ENCODE measurements at places on chromosomes 12 and 14.

DNA sequence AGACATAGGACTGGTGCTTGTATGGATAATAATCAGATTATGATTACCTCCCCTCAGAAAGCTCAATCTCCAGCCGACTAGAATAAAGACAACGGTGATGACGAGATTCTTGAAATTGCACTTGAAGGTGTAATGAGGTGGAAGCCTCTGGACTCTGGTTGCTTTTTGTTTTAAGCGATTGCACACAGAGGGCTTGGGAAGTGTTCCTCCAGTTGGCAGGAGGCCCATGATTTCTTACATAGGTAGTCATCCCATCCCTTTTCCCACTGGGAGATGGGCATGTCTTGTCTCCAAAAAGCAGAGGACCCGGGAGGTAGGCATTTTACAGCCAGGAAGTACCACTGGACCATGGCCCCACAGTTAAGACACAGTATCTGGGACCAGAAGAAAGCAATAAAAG lies 165.7 kb upstream of the FKBP4 start:
- peak; percentile 19 for DNase-seq

- no peak for DNase-seq
Observed at GRCh38 chr12:100612606-100613005, 39.1 kb downstream of the GAS2L3 start.

- DNase-seq, result no peak
Observed at GRCh38 chr12:130619385-130620001, 96.6 kb downstream of the RIMBP2 start.

- DNase-seq, result no peak
Observed at GRCh38 chr12:76178452-76178851, 94.0 kb upstream of the NAP1L1 start.

GRCh38 chr14:90109858-90110257 lies 48.1 kb downstream of the KCNK13 start:
- DNase-seq, result no peak

GRCh38 chr14:68502230-68502629 lies 290.6 kb downstream of the ZFP36L1 start:
- DNase-seq, result no peak

- peak; percentile 19 for DNase-seq
Observed at GRCh38 chr14:101810897-101811621, 49.5 kb downstream of the PPP2R5C start.

DNA sequence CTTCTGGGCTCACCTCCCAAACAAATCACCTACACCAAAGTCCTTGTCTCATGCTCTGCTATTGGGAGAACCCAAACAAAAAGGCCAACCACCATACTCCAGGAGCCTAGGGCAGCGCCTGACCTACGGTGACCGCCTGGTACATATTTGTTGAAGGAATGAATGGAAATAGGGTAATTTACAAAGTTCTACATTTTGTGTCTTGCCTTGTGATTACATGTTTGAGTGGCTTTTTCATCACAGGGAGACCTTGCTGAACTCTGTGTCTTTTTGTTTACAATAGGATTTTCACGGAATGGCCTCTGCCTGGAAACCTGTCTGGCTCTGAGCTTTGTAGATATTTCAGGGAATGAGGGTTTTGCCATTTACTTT lies 11.3 kb upstream of the PRIMA1 start:
- DNase-seq, result no peak

DNA sequence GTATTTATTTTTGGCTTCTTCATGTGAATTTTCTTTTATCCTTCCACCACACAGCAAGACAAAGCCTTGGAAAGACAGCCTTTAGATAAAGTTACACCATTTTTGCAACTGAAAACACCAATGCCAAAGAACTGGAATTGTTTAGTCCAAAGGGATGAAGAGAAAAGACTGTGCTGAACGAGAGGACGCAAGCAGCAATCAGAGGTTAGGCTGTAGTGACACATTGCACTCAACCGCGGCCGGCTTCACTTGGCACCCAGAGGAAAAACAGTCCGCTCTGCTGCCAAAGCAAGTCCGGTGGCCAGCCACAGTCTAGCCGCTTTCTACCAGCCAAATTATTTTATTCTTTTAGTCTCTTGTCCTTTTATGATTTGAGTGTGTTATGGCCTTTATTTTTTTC lies 49.1 kb upstream of the KCNJ8 start:
- DNase-seq, result no peak

GRCh38 chr14:61091657-61092273 lies 110.7 kb downstream of the SLC38A6 start:
- DNase-seq, result no peak

GRCh38 chr12:43206396-43206795 lies 345.6 kb downstream of the ADAMTS20 start:
- DNase-seq, result peak; percentile 63

- DNase-seq, result no peak
Observed at GRCh38 chr12:39011166-39011565, 105.8 kb upstream of the CPNE8 start.

DNA sequence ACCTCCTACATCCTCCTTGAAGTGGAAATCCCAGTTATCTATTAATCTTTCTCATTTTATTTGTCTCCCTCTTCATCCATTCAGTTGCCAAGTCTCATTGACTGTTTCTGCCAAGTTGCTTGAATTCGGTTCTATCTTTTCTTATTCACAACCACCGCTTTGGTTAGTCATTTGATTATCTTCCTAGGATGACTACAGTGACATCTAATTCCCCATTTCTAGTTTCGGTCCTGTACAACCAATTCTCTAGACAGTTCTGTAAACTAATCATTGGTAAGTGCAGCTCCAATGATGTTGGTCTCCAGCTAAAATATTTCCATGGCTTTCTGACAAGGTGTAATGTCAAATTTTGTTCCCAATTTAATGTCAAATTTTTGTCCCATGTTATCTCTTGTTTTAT lies 220.1 kb downstream of the ADAMTS20 start:
- DNase-seq, result no peak

- DNase-seq, result peak; percentile 3
Observed at GRCh38 chr14:24630872-24631477, 3.0 kb downstream of the GZMB start.

DNA sequence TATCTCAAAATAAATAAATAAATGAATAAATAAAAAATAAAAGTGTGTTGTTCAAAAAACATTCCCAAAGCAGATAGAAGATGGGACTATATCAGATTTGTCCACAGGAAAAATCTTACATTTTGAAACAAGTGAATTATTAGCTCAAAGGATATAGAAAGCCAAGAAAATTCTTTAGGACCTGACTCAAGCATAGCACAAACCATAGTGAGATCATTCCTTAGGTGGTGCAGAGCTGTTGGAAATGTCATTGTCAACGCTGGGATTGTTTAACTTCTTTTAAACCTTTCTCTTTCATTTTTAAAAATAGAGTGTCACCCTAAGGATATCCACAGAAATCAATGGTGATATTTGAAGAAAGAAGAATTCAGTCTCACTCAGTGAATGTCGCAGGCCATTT lies 43.5 kb downstream of the DRAM1 start:
- no peak for DNase-seq

- no peak for DNase-seq
Observed at GRCh38 chr12:9793779-9794395, 33.2 kb upstream of the CD69 start.

DNA sequence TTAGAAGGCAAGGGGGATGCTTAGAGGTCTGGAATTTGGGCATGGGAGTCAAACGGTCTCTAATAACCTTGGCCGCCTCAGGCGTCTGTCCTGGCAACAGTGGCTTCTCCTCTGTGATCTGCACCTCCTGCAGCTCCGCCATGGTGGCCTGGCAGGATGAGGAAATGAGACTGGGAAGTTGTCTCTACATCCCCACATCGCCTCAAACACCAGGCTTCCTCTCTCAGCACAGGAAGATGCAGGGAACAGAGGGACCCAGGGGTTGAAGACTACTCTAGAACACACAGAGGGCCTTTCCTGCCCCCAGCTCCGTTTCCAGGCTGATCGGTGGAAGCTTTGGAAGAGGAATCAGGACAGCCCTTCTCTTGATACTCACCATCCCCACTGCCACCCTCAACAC lies 1.7 kb downstream of the NDRG2 start:
- no peak for DNase-seq

DNA sequence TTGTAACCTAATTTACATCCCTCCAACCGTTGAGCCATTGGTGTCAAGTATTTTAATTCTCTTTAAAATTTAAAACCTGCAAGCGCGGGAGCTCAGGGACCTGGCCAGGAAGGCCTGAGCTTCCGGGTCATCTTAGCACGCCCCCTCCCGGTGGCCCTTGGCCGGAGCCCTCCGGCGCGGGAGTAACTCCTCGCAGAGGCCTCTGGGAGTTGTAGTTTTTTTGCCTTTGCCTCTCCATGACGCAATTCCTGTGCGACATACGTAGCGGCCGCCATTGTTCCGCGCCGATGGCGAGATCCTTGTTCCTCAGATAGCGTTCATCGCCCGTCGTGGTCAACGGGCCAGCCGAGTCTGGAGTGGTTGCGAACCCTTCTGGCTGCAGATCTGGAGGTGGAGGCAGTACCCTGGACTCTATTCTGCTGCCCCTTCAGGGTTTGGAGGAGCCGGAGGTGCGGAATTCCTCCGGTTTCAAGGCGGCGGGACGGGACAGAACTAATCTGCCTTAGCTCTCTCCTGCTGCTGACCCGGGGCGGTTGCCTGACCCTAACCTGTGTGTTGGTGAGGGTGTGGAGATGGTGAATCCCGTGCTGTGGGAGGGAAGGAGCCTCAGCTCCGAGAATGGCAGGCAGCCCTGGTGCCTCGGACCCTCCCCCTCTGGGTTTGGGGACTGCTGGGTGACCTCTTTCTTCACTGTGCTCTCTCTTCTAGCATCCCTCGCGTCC lies at the start of gene ZNF268:
TSS of gene ZNF268 (plus strand) at position 258 of the 722 bp plus-strand sequence. CDS start 503 bp downstream, outside the sequence.
- DNase-seq, result peak; percentile 90

- DNase-seq, result no peak
Observed at GRCh38 chr14:66254038-66254437, 232.1 kb upstream of the CCDC196 start.

GRCh38 chr12:41223600-41223999 lies 35.5 kb downstream of the PDZRN4 start:
- no peak for DNase-seq

GRCh38 chr14:65074449-65075150 lies 27.7 kb downstream of the MAX start:
- DNase-seq, result no peak

- no peak for DNase-seq
Observed at GRCh38 chr12:76152181-76152807, 67.8 kb upstream of the NAP1L1 start.

DNA sequence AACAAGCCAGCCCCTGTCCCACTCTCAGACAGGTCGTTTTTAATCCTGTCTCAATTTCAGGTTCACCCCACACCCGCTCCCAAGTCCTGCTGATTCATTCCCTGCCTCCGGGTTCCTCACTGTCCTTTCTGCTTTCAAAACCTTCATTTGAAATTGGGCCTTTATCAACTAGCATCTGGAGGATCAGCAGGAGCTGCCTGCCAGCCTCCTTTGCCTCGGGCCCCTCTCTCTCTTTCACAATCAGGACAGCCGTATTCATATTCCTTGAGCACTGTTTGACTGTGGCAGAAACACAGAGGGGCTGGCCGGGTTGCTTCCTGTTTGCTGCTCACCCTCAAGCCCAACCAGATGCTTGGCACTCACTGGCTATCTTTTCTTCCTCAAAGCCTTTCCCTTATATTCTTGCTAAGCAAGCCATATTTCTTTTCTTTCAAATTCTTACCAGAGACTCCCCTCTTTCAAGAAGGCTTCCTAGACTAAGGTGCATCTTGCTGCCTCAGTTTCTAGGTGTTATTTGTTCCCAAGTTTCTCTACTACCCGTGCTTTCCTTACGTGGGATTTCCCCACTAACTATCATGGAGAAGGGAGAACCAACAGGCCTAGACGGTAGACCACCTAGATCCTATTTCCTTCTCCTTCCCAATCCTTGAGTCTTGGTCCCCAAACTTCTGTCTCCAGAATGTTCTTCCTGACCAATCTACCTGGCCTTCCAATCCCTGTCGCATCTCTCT lies 3.0 kb downstream of the GALNT6 start:
- peak; percentile 55 for DNase-seq

DNA sequence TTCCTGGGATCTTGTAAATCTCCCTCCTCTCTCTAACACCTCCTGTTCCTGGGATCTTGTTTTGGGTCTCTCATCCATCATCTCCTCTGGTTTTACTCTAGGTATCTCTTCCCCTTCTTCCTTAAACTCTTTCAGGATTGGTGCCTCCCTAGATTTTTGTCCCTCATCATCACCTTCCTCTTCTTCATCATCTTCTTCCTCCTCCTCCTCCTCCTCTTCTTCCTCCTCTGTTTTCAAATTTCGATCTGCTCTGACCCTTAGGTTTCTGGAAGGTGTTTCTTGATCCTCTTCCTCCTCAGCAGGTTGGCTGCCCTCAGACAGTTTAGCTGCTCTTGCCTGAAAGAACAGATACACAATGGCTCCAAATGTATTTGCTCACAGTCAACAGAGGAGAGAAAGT lies 14.5 kb downstream of the ACIN1 start:
- no peak for DNase-seq

DNA sequence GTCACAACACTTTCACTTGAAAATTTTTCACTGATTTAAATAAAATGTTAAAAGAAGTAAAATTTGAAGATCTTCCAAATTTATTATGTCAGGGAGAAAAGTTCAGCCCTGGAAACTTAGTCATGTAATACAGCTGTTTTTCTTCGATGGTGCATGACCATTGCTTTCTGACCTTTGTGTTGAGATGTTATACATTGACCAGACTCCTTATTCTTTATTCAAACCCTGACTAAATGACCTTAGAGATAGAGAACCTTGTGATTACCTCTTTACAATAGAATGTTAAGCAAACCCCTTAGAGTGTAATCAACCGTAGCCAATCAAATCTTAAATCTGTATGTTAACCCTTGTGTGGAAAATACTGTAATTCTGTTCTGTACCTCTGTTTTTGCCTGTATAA lies 34.5 kb downstream of the PLCZ1 start:
- DNase-seq, result no peak

DNA sequence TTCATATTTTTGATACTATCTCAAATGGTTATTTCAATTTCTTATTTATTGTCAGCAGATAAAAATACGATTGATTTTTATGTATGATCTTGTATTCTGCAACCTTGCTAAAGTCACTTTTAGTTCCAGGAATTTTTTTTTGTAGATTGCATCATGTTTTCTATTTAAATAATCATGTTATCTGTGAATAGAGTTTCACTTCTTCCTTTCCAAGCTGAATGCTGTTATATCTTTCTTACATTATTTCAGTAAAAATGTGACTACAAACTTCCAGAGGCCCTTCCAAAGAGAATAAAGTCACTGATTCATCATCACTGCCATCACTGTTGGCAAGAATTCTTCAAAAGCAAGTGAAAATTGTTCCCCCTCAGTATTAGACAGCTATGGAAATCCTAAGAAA lies 104.7 kb upstream of the RAP1B start:
- DNase-seq, result no peak

DNA sequence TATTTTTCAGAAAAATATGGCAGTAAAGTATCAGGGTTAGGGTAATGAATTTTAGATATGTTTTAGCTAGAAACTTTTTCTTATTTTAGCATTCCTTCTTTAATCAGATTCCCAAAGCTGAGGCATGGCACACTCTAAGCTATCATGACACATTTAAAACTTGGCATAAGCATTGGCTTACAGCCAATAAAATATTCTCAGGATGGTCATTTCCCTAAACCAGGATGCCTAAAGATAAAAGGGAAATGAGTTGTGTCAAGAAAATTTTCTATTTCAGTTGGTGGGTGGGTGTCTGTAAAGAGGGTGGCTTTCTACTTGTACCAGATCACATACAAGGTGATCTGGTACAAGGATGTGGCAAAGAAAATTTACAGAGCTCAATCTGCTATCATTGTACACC lies 47.8 kb downstream of the PEBP1 start:
- no peak for DNase-seq

Measured in fibroblast of upper back skin (primary cell).